Ovary (tissue), 10 donors: ENCODE measurements at places on chromosomes 12 and 14. TPM values are rescaled to one million over a fixed set of nuclear protein-coding genes. Genes with fewer than 3 reads are reported as not detected.

Gene C1QL4
- not detected for polyA plus RNA-seq

Gene GRIN2B
- 0.05 TPM for polyA plus RNA-seq

Gene GRIP1
- polyA plus RNA-seq, result 3.9 TPM

Gene SLCO1B1
- polyA plus RNA-seq, result not detected

Gene LBHD2
- not detected for polyA plus RNA-seq

Gene CLEC4C
- 0.12 TPM for polyA plus RNA-seq

Gene LTBP2
- polyA plus RNA-seq, result 37.8 TPM

Gene PLA2G1B
- polyA plus RNA-seq, result 7.1 TPM

Gene GLIPR1
- 122 TPM for polyA plus RNA-seq

Gene RNASE7
- polyA plus RNA-seq, result not detected

Gene BEST3
- polyA plus RNA-seq, result 0.10 TPM

GRCh38 chr14:21631084-21631483, 3.7 kb downstream of the OR10G2 start:
- no peak for DNase-seq

GRCh38 chr12:101877806-101878242, 444 bp downstream of the DRAM1 start:
- DNase-seq, result peak; percentile 35

DNA sequence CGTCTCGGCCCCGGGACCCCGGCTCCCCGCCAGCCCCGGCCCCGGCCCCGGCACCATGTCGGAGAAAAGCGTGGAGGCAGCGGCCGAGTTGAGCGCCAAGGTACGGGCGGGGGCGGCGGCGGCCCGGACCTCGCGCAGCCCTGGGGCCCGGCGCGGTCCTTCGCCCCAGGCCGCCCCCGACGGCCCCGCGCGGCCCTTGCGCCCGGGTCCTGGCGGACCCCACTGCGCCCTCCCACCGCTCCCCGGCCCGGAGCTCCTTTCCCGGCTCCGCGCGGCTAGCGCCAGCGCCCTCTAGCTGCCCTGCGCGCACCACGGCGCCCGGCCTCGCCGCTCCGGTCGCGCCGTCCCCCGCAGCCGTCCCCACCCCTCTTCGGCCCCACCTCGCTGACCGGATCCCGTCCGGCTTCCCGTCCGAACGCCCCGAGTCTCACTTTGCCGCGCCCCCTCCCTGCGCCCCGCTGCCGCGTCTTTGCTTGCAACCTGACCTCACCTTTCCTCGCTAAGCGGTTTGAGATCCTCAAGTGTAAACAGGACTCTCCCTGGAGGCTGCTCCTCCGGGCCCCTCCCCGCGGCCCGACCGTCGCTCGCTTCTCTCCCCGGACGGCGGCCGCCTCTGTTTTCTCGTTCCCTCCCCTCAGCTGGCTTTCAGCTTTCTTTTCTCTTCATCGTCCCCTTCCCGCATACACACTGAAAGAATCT, 637 bp downstream of the PTMS start:
- DNase-seq, result peak; percentile 88

GRCh38 chr12:52590021-52590420, 11.2 kb downstream of the KRT72 start:
- DNase-seq, result no peak

GRCh38 chr14:94775091-94775870, 5.4 kb upstream of the GSC start:
- DNase-seq, result no peak

- DNase-seq, result no peak
These were observed 114.9 kb downstream of the SAMD4A start for GRCh38 chr14:54681811-54682261.

DNA sequence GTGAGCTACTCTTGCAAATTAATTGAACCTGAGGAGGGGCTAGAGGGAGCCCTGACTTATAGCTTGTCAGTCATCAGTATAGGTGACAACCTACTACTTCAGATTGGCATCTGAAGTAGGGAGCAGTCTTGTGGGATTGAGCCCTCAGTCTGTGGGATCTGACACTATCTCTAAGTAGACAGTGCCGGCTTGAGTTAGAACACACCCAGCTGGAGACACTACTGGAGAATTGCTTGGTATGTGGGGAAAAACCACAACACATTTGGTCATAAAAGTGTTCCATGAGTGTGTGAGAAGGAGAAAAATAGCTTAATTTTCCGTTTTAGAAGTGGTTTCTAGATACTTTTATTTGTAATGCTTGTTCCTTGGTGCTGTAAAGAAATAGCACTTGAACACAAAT, 30.5 kb upstream of the DDHD1 start:
- no peak for DNase-seq

DNA sequence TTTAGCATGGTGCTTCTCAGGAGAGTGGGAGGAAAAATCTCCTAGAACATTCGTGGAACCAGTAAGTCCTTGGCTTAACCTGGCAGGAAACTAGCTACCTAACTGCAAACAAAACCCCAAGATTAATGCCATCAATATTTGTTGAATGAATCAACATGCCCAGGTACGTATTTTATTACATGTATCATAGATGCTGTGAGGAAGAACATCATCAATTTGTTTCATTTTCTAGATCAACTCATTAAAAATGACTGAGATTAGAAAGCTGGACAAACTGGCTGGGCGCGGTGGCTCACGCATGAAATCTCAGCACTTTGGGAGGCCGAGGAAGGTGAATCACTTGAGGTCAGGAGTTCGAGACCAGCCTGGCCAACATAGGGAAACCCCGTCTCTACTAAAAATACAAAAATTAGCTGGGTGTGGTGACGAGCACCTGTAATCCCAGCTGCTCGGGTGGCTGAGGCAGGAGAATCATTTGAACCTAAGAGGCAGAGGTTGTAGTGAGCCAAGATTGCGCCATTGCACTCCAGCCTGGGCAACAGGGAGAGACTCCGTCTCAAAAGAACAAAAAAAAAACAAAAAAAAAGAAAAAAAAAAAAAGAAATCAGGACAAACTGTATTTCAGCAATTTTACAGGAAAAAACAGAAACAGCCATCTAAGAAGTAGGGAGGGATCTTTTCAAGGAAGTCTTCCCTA, 88.7 kb downstream of the NTN4 start:
- DNase-seq, result no peak

GRCh38 chr14:101196051-101196712, 292.7 kb upstream of the RTL1 start:
- DNase-seq, result no peak

GRCh38 chr14:91573894-91574837, 64.1 kb upstream of the PPP4R3A start:
- DNase-seq, result no peak

- DNase-seq, result no peak
These were observed 834 bp downstream of the COCH start for GRCh38 chr14:30874999-30875787.

DNA sequence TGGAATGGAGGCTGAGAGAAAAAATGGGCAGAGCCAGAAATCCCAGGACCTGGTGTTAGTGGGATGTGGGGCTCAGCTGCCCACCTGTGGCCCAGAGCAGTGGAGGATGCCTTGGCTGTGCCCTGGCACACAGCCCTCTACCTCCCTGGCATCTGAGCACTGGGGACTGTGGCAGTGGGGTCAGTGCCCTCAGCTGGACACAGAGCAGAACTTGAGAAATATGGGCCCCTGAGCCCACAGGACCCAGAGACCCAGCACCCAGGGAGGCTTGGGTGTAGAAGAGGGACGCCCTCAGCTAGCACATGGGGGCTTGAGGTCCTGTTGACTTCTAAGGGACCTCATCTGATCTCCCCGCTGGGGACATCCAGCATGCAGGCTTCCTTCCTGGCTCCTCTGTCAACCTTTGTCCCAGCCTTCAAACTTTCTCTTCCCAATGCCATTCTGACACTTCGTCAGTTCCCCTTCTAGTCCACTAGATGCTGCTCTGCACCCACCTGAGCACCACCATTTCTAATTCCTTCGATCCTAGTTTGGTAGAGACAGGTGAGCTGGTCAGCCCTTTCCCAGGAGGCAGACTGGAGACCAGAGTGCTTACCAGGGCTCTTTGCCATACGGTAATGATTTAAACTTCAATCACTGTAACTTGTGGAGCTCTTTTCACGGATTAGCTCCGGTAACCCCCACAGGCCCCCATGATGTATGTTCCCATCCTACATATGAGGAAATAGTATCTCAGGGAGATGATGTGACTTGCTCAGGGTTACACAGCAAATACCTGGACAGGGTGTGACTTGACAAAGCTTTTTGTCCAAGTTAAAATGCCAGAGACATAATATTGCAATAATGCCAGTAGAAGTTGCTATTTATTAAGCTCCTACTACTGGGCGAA, 143.7 kb downstream of the ASCL4 start:
- no peak for DNase-seq

GRCh38 chr12:11724888-11725311, 75.4 kb downstream of the ETV6 start:
- no peak for DNase-seq

- DNase-seq, result no peak
These were observed 45.7 kb downstream of the PARP11 start for GRCh38 chr12:3827301-3828000.

DNA sequence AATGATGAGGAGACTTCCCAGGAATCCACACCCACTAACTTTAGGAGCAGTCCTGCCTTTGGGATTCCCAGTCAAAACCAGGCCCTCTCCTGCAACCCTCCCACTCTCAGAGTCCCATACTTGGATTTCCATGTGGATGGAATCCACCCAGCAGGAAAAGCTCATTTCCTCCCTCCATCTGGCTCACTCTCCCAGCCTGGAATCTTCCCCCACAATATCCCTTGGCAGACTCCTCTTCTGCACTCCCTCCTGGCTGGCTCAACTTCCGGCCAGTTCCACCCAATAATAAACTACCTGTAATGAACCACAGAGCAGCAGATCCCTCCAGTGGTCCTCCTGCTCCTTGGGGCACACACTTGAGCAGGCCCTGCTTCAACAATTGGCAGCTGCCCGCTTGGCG, 102.8 kb upstream of the EGLN3 start:
- DNase-seq, result peak; percentile 63

DNA sequence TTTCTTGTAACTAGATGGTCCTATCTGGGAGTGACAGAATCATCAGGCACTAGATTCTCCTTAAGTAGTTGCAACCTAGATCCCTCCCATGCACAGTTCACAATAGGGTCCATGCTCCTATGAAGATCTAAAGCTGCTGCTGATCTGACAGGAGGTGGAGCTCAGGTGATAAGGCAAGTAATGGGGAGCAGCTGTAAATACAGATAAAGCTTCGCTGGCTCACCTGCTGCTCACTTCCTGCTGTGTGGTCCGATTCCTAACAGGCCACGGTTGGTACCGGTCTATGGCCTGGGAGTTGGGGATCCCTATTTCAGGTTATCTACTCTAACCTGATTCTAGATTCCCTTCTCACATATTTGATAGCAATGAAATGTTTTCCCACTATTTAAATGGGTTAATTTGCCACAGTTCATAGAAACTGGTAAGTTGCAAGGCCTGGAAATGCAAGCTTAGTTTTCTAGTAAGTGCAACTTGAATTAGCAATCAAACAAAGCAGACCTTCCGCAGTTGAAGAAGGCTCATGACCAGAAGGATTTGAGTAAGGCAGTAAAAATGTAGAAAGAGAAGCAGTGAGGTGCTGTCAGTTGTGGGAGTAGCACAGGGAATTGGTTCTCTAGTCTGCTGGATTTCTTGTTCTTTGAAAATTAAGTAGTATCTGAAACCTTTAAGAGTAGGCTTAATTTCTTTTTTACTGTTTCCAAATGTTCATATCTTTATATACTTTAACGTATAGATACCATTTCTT, 332.3 kb downstream of the EGLN3 start:
- DNase-seq, result no peak

GRCh38 chr12:124699909-124700308, 132.5 kb upstream of the NCOR2 start:
- DNase-seq, result no peak

- no peak for DNase-seq
These were observed 239.4 kb downstream of the PAWR start for GRCh38 chr12:79451365-79451764.

DNA sequence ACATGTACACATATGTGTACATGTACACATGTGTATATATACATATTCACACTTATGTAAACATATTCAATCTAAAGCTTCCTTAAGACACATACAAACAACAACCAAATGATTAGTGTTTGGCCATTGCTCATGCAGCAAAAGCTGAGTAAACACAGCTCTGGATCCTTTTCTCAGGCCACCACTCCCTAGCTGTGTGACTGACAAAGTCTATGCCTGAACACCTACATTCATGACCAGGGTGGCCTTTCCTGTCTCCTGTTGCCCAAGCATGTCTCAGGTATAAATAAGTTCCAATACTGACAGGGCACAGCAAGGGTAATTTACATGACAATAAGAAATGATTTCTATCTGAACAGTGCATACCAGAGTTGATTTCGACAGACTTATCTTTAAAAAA, 1.4 kb upstream of the PTPRO start:
- no peak for DNase-seq

DNA sequence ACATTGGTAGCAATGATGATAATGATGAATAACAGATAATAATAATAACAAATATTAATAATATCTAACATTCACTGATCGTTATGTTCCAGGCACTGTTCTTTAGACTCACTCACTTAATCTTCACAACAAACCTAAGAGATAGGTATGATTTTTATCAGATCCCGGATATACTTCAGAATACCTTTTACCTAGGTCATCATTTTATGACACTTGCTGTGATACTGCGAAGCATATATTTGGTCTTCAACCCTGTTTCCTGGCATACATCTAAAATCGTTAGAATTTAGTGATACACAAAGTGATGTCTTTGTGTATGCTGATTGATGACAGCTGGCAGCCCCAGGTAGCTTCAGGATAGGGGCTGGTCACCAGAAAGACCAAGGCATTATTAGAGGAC, 46.1 kb downstream of the SLC41A2 start:
- no peak for DNase-seq

GRCh38 chr12:124385219-124385969, 90.5 kb downstream of the RFLNA start:
- DNase-seq, result no peak

DNA sequence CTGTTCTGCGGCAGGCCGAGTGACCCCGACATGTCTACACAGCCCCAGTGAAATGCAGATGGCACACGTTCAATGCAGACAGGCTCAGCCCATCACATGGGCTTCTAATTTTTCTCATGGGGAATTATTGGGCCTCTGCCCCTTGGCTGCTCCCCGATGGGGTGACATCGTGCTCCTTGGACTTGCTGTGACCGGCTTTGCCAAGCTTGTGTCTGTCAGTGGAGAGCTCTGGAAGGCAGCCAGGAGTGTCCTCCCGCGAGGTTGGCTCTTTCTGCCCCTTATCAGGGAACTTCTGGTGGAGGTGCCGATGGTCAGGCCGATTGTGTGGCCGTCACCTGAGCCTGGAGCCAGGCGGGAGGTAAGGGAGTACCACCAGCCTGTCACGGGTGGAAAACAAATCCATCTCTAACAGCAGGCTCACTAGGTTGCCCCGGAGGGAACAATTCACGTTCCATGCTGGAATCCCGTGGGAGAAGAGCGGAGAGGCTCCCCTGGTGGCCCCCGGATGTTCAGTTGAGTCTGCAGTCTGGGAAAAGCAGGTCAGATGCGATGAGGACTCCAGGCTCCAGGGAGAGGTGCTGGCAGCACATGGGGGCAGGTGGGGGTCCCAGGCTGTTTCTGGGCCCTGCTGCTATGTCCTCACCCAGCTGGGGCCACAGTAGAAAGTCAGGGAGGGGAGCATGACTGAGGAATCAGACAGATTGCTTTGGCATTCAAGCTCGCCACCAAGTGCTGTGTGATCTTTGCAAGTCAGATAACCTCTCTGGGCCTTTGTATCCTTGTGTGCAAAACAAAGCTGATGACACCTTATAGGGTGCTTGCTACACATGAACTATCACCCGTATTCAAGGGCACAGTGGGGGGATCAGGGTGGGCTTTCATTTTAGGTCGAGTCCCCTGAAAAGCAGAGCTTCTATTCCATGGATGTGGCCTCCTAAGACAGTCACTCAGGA, 43.2 kb upstream of the EML1 start:
- no peak for DNase-seq

GRCh38 chr12:104805186-104805585, 152.9 kb downstream of the SLC41A2 start:
- no peak for DNase-seq
